ENCODE measurements at places on chromosomes 11 and 22.
A peak's percentile ranks its signal among the peaks of the same experiment; 100 is the strongest.

DNA sequence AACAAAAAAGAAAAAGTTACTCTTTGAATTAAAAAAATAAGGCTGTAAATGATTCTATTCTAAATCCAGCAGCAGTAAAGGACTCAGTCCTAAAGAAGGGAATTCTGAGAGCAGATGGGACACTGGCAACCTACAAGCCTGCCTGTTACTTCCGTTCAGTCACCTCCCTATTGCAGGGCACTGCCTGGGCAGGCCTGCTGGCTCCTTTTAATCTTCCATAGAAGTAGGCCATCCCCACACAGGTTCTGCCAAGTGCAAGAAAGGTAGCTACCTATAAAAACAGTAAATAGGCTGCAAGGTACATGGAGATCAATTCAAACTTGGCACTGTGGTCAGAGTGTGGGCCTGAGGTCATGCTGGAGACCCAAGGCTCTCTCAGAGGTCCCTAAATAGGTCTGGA is 136.4 kb downstream of the TRIM44 start:
- DNase-seq = no peak

GRCh38 chr11:7538466-7539454 is 25.0 kb downstream of the PPFIBP2 start:
- DNase-seq = no peak

GRCh38 chr11:94754819-94755218 is 13.3 kb upstream of the AMOTL1 start:
- DNase-seq = no peak

DNA sequence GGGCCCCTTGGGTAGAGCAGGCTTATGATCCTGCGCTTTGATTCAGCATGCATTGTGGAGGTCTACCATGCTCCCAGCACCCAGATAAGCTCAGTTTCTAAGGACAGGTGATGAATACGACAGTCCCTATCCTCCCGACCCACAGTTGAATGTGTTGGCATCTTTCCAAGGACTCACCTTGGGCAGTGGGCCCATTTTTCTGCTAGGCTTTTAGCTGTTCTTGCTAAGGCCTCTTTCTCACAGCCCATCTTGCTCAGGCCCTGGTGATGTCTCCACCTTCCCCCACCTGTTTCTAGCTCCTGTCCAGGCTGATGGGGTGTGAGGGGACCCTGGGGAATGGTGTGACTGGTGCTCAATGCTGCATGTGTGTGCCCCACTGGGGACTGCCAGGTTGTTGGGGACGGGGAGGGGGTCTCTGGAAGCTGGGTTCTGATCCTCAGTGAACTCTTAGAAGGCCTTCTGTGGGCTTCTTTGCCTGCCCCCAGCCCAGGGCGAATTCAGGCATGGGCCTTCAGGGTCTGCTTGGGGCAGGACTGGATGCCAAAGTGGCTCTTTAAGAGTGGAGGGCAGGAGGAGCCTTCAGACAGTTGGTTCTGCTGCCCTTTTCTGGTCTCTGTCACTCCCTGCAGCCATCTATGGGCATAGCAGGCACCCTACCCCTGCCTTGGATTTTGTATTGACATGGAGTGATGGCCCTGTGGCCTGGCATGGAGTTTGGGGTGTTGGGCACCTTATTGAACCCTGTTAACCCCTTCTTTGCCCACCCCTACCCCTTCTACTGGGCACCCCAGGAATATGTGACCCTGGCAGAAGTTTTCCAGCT is 33.1 kb downstream of the PHLDB1 start:
- DNase-seq = no peak

DNA sequence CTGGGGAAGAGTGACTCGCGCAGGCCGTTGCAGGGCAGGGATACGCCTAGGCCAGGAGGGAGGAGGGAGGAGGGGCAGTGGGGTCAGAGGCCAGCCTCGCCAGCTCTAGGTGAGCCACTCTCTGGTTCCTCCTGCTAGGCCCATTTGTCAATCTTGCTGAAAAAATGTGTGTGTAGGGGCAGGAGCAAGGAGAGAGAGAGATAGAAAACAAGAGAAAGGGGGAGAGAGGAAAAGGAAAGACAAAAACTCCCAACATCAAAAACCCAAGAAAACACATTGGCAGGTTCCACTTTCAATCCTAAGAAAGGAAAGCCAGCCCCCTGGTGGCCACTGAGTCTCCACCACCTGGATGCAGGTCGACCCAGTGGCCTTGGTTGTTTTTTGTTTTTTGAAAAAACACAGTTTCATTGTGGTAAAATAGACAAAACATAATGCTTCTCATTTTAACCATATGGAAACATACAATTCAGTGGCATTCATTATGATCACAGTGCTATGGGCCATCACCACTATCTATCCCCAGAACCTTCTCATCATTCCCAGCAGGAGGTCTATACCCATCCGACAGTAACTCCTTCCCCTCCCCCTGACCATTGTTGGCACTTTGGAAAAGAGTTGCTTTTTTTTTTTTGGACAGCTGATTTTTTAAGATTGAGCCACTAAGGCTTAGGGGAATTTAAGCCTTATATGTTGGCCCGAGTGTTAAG is 10.9 kb downstream of the OMP start:
- DNase-seq = peak; percentile 21

DNA sequence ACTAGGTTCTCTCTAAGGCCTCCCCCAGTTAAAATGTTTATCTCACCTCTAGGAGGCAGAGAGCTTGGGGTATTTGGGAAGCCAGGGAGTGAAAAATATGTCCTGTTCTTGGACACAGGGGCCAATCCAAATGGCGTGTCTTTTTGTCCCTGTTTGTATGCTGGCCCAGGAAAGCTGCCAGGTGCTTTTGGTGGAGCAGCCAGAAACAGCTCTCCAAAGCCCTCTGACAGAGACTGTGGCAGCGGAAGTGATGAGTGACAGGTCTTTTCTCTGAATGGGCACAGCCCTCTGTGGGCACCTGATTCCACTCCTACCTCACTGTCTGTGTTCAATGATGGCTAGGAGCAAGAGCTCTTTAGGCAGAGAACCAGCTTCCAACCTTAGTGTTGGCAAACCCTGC is 106.4 kb upstream of the KIRREL3 start:
- no peak for DNase-seq

- no peak for DNase-seq
Observed at GRCh38 chr11:130995266-130995665, 79.0 kb upstream of the SNX19 start.

DNA sequence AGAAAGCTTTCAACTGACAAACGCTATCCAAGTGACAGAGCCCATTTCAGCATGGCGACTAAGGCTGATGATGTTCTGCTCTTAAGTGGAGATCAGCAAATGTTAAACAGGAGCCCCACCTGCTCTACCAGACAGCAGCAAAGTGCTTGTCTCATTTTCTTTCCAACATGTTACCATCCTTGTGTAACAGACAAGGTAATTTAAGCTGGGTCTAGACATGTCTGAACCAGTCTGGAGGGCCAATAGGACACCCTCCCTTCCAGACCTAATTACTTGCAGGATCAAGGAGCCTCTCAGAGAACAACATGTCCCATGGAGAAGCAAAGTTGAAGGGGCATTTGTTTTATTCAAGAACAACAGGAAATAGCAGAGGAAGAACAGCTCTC is 3.9 kb upstream of the LMO2 start:
- no peak for DNase-seq

GRCh38 chr11:134762248-134763029 is 350.4 kb upstream of the B3GAT1 start:
- no peak for DNase-seq

- DNase-seq = no peak
Observed at GRCh38 chr11:5522308-5522707, 5.8 kb upstream of the UBQLNL start.

- DNase-seq = no peak
Observed at GRCh38 chr11:30412509-30412908, 89.6 kb downstream of the ARL14EP start.

All from stimulated activated CD4-positive, alpha-beta T cell treated with anti-CD3 and anti-CD28 coated beads, Interleukin-4, amount 100 ng/mL, for 1 hour (primary cell).